ENCODE measurements at places on chromosomes 13 and 19.

DNA sequence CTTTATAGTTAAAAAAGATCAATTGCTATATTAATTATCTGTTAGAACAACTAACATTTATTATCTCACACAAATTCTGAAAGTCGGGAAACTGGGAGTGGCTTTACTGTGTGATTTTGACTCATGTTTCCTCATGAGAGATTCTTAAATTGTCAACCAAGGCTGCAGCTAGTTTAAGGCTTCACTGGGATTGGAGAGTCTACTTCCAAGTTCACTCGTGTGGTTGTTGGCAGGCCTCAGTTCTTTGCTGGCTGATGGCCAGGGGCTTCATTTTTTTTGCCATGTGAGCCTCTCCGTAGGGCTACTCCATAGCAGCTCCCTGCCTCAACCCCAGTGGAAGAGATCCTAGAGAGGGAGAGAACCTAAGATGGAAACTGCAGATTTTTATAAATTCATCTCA is 24.5 kb upstream of the LPAR6 start:
- no peak for DNase-seq

DNA sequence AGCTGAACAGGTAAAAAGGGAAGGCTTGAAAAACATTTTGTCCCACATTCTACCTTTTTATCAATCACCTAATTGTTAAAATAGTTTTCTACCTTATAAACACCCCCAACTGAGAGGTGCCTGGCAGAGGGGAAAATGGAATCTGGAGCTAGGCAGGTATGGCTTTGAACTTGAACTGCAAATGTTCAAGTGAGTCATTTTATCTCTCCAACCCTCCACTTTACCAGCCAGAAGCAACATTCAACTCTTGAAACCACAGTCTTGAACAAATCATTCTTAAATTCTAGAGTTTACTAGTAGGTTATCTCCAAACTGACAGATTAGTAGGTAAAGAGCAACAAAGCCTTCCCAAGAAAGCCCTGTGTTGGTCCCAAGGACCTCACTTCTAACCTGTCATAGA is 116.9 kb downstream of the ABCC4 start:
- no peak for DNase-seq

GRCh38 chr19:31226151-31226935 is 122.9 kb downstream of the TSHZ3 start:
- DNase-seq = no peak

DNA sequence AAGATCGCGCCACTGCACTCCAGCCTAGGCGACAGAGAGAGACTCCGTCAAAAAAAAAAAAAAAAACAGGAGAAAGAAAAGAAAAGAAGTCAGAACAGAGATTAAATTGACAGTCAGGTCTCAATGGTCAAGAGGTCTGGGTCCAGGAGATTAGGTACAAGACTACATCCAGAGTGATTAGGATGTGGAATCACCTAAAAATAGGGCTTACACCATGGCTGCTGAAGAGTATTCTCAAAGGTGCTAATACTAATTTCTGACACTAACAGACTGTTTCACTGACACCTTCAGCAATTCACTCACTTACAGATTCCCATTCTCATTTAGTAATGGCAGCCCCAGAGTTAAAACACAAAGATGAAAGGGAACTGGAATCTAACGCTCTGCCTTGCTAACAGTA is 91.7 kb downstream of the TBC1D4 start:
- no peak for DNase-seq

GRCh38 chr19:48196933-48197665 is 26.6 kb downstream of the ZSWIM9 start:
- DNase-seq = no peak

DNA sequence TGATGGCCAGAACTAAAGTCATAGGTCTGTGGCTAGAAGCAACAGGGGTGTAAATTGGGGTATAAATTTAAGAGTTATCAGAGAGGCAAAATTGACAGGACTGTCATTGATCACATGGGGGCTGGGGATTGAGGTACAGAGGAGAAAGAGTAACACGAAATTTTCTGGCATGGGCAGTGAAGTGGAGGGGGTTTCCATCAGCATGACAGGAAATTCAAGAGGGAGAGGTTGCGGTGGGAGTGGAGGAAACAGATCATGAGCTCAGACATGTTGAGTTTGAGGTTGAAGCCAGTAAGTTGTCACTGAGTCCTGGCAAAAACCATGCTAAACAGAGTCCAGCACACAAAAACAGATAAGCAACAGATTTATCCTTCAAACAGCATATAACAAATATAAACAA is 192.1 kb upstream of the TSC22D1 start:
- DNase-seq = no peak

DNA sequence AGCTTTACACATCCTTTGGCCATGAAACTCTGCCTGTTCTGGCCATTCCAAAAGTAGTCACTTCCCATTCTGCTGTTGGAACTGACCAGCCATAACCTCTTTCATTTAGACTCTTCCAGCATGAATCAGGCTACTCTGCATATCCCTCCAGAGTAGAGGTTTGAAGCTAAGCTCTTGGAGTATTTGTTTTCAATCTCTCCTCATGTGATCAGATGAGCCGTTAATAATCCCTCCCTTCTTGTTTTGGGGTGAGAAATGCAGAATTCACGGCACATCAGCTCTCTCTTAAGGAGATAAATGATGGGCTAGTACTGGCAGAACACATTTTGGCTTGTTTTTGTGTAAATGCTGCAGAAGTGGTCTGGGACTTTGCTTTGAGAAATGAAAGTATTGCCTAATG is 519.9 kb downstream of the PCDH17 start:
- DNase-seq = no peak

GRCh38 chr13:110683921-110684320 is 22.0 kb downstream of the CARS2 start:
- no peak for DNase-seq

DNA sequence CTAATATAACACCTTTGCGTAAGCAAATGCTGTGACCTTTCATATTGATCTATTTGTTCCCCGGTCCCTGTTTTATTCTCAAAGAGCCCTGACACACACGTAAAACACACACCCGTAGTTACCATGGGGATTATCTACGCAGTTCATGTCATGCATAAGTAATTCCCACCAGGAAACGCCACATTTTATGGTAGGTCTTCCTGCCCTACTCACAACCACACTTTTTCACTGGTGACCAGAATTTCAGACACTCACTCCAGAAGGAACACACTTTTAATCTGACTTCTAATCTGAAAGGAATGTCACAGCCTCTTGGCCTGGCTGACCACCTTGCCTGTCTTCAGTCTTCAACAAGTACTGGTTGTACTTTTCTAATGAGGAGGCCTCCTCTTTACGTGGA is 46.8 kb downstream of the SLC7A1 start:
- no peak for DNase-seq

DNA sequence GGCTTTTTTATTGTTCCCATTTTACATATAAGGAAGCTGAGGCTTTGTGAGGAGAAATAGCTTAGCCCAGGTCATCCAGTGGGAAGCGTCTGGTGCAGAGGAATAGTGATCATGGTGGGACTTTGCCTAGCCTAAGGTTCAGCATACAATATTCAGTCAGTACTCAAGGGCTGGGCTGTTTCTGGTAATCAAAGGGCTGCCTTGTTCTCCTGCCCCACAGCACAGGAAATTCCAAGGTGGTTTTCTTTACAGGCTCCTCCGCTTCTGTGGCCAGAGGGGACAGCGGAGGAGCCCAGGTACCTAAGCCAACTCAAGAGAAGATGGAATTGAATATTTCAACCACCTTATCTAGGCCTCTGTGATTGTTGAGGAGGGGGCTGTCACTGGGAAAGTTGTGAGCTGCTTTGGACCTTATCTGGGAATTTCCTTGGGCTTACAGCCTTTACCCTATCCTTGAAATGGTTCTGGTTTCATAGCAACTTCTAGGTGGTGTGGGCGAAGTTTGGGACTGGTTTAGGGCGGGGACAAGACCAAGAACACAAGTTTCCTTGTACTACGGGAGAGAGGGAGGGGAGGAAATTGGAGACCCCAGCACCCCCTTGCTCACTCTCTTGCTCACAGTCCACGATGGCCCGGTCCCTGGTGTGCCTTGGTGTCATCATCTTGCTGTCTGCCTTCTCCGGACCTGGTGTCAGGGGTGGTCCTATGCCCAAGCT is at the start of gene MIA:
Gene MIA, plus strand, starts transcription at position 606 of the 716 bp plus-strand sequence. Its CDS starts 22 bp downstream, at position 628.
- DNase-seq = no peak

DNA sequence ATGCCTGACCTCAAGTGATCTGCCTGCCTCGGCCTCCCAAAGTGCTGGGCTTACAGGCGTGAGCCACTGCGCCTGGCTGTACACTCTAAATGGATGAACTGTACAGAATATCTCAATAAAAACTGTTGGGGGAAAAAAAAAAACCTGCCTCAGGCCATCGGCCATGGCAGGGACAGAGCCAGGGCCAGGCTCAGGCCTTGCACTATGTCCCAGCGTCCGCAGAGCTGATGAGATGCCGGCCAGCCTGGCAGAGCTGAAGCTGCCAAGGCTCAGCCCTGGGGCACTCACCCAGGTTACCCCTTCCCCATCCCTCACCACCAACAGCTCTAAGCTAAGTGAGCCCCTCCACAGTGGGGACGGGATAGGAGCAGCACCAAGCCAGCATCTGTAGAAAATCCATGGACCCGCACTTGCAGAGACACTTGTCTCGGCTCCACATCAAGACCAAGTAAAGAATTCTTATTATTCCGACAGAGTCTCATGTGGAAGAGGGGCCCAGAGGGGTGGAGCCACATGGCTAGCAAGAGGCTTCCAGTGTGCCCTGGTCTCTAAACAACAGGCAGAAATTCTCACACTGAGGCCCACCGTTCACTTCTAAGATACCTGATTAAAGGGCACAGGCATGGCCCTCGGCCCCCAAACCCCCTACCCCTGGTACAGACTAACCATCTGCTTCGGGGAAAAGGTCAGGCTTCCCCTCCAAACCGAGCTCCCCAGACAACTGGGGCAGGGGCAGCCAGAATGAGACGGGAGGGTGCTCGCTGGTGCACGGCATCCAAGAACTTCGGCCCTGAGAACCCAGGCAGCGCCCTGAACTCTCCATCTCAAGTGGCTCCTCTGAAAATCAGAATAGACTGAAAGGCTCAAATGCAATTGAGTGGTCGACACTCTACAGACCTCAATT is 5.8 kb downstream of the PPP6R1 start:
- no peak for DNase-seq

DNA sequence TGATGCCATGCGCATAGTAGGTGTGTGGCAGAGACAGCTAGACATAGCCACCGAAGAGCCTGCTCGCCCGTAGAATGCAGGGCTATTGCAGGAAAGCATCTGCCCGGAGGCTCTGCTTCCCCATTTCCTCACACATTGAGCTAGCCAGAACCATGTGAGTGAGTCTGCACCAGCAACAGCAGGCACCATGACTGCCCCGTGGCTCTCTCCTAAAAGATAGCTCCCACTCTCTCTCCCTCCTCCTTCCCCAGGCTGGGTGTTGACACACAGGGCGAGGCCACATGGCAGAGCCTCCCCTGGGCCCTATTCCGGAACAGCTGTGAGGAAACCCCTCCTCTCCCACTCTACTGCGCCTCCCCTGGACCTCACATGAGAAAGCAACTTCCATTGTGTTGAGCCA is 52.3 kb upstream of the ATP12A start:
- no peak for DNase-seq

Measured in activated CD4-positive, alpha-beta T cell treated with anti-CD3 and anti-CD28 coated beads for 1 hour (primary cell).